Muscle of leg (tissue), 16 donors: ENCODE measurements at places on chromosomes 2 and 18. TPM values are rescaled to one million over a fixed set of nuclear protein-coding genes. Genes with fewer than 3 reads are reported as not detected.

DNA sequence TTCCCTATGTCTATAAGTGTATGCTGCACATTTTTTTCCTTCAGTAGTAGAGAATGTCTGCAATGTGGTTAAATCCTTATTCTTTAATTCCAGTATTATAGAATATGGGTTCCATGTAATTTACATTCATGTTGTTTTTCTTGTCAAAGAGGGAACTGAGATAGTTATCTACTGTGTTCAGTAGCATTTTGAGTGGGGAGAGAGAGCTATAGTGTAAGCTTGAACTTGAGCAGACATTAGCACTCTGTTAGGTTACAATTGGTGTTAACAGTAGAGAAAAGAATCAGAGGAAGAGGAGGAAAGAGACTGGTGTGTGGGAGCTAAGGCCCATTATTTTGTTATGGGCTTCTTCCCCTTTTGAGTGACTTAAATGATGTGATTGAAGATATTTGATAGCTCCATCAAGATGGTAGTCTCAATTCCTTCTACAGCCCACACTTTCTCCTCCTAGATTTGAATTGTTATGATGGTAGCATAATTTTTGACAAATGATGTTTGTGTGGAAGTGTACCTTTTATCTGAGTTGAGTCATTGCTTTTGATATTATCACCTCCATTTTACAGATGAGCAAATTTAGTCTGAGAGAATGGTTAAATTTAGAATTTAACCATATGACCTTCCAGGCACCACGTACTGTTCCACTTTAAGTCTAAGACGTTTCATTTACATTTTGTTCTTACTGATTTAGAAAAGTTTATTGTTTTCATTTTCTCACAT, 71.3 kb downstream of the FMNL2 start:
- DNase-seq, result no peak

DNA sequence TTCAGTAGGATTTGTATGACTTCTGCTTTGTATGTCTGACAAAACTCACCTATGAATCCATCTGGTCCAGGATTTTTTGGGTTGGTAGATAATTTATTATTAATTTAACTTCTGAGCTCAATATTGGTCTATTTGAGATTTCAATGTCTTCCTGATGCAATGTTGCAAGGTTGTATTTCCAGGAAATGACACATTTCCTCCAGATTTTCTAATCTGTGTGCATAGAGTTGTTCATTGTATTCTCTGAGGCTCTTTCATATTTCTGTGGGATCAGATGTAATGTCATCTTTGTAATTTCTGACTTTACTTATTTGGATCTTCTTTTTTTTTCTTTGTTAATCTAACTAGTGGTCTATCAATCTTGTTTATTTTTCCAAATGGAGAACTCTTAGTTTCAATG, 584.7 kb upstream of the SETBP1 start:
- DNase-seq, result no peak

SERPINB13 gene
- polyA plus RNA-seq, result not detected

TTR gene
- 0.24 TPM for polyA plus RNA-seq

DNA sequence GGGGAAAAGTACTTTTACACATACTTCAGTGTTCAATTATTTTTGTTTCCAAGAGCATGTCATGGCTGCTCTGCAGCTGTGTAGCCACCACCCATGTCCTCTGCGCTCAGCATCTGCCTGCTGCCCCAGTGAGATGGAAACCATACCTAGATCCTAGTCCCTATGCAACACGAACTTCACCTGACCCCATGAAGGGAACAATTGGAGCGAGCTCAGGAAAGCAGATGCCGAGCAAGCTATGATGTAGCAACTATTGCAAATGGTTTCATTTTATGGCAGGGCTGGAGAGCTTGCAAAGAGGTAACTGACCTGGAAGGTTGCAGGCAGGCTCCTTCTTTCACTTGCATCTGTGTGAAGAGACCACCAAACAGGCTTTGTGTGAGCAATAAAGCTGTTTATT, 1.3 kb upstream of the CCDC141 start:
- peak; percentile 60 for DNase-seq

MOGAT1 gene
- not detected for polyA plus RNA-seq

DNA sequence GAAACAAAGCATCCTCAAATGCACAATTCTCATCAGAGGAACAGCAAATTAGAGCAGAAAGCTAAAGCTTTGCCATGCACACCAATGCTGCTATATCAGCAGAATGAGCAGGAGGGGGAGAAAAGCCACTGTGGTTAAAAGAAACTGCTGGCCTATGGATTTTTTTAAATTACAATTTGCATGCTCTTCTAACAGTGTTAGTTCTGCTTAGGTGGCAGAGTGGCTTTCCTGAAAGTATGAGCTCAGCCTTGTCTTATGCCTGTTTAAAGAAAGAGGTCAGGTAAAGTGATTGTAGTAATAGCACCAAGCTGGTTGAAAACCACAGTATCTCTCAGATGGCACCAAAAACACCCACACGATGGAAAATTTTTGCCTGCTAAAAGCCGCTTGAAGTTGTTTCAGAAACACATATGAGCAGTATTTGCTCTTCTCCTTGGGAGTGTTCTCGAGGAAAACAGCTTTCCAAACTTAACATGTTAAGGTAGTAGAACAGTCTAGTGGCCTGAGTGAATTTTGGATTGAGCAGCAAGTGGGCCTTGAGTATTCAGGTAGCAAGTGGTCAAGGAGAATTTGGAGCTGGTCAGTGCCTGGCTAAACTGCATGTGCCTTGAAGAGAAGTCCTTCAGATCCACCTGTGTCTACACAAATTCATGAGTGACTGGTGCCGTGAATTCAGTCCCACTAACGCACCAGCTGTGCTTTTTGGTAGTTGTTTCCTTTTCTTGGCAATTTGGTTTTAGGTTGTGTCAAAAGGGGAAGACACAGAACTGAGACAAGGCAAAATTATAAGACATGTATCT, 19.6 kb upstream of the NDUFV2 start:
- DNase-seq, result peak; percentile 63

POTEI gene
- 0.07 TPM for polyA plus RNA-seq

DNA sequence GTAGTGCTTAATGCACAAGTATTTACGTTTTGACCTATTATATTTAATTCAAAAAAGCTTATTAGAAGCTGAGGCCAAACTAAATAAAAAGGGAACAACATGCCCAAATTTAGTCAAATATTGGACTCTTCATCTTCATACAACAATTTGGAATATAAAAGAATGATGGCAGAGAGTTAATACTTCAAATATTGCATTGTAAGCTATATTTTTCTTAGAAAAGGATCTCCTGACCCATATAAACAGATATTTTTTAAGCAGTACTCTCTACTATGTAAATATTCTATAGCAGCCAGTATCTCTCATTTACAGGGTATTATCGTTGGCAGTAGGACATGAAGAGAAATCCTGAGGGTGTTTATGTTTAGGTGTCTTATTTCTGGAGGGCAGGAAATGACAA, 531.2 kb downstream of the NYAP2 start:
- no peak for DNase-seq

DNA sequence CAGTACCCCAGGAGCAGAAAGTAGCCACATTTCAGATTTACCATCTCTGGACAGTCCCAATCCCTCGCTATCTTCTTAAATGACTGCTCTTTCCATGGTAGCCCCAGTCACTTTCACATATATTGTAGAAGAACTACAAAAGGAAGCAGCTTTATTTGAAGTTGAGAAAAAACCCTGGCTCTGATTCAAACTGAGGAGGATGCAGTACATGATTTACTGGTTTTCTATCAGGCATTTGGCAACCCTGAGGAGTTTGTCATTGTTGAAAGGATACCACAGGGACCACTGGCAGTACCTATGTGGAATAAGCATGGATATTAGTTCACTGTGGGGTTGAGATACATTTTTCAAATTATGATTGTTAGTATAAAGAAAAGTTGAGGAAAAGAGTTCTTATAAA, 640.9 kb upstream of the SETBP1 start:
- DNase-seq, result peak; percentile 24

PLGLB1 gene
- 1.9 TPM for polyA plus RNA-seq

DNA sequence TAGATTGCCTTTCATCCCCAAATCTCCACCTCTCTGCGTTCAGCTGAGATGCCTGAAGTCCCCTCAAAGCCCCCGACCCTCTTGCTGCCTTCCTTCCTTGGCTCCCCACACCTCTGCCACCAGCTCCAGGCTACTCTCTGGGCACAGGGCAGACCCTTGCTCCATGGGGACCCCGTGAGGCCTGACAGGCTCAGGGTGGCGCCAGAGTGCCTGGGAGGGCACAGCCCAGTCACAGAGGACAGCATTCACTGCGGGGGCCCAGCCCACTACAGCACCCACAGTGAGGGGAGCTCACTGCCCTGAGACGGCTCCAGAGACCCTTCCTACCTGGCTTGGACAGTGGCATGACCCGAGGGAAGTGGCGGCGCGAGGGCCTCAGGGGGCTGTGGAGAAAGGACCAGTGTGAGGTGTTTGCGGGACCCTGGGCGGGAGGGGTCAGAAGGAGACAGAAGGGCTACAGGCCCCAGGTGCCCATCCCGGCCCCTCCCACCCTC, 51.0 kb downstream of the AQP12A start:
- DNase-seq, result no peak

XIRP2 gene
- 61.8 TPM for polyA plus RNA-seq

ACADL gene
- 3.9 TPM for polyA plus RNA-seq

DNA sequence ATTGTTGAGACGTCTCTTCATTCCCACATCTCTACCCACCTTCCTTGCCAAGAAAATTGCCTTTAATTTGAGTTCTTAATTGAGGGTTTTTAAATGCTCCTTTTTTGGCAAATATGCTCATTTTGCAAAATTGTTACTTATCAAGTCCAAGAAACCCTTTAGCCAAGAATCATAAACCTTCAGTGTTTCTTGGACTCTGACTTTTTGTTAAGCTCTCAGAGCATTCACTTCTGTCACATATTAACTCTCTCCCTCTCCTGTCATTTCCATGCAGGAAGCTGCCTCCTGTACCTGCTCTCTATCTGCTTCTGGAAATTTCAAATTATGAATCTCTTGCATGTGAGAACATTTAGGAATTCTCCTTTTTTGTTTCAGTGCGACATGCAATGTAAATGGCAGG, 100.0 kb upstream of the PIEZO2 start:
- peak; percentile 64 for DNase-seq

- no peak for DNase-seq
Observed at GRCh38 chr2:128410035-128410757, 91.5 kb upstream of the HS6ST1 start.

- DNase-seq, result no peak
Observed at GRCh38 chr18:79092874-79093273, 23.7 kb downstream of the ATP9B start.

ANKRD30BL gene
- 0.10 TPM for polyA plus RNA-seq

MC4R gene
- polyA plus RNA-seq, result 0.22 TPM

GRCh38 chr18:48488388-48488850, 50.4 kb upstream of the CTIF start:
- DNase-seq, result peak; percentile 75

DNA sequence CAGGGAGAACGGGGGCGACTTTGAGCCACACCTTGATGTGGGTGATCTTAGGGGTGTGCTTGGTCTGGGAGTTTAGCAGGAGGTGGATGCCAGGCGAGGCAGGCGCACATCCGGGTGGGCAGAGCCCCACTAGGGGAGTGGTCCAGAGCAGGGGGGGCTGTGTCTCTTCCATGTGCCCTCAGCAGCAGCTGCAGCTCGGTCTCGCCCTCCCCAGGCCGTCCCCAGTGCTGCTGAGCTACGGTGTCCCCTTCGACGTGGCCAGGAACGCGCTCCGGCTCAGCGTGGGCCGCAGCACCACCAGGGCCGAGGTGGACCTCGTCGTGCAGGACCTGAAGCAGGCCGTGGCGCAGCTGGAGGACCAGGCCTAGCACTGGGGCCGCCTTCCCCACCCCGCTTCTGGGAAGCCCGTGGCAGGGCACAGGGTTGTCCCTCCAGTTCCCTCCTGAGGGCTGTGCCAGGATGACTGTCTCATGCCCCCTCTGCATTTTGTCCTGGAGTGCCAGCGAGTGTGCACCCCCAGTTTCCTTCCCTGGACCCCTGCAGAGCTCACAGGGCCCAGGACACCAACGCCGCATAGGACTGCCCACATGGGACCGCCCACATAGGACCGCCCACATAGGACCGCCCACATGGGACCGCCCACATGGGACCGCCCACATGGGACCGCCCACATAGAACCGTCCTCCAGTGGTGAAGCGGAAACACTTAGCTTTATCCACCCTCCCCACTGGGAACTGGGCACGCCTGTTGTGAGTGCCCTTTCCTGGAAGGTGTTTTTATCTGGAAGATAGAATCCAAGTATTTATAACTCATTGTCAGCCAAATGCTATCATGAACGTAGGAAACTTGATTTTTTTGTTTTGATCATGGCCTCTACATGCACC, 1.9 kb upstream of the ESPNL start:
- peak; percentile 31 for DNase-seq

MBP gene
- 16.7 TPM for polyA plus RNA-seq

SLC9A4 gene
- polyA plus RNA-seq, result not detected

STPG4 gene
- polyA plus RNA-seq, result not detected
